ENCODE measurements at places on chromosomes 2 and 18. TPM values are rescaled to one million over a fixed set of nuclear protein-coding genes. Genes with fewer than 3 reads are reported as not detected.

Gene GALR1
- total RNA-seq, result not detected

Gene M1AP
- 1.3 TPM for total RNA-seq

Gene NPPC
- 0.49 TPM for total RNA-seq

Gene LAMA1
- 0.78 TPM for total RNA-seq

Gene MAP3K19
- total RNA-seq, result not detected

DNA sequence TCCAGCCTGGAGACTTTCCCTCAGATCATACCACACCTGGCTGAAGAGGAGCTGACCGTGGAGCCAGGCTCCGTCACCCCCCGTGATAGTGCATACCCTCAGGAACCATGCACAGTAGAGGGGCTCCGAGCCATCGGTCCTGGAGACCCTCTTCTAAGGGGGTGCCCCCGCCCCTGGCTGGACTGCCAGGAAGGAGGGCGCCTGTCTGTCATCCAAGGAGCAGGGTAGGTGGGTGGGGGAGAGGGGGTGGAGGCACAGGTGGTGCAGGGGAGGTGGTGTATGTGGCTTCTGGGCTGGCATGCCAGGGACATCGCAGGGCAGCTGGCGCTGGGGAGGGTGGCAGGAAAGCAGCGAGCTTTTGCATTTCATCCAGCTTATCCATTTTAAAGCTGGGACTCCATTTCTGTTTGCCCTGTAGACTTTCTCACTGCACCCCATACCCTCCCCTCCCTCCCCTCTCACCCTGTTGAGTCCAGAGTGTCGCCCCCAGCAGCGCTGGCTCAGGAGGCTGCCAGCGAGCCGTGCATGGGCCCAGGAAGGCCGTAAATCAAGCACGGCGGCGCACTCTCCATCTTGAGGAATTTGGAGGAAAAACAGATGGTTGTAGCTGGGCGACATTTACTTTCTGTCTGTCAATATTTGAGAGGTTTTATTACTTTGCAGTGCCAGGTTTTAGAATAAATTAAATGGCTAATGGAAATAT is 56.2 kb upstream of the HS6ST1 start:
- no peaks in the 10 kb centered on the region for H3K36me3 ChIP-seq
- H3K4me1 ChIP-seq, result no peaks in the 10 kb centered on the region
- peak; percentile 75 for DNase-seq
- H3K27me3 ChIP-seq, result no peaks in the 10 kb centered on the region

DNA sequence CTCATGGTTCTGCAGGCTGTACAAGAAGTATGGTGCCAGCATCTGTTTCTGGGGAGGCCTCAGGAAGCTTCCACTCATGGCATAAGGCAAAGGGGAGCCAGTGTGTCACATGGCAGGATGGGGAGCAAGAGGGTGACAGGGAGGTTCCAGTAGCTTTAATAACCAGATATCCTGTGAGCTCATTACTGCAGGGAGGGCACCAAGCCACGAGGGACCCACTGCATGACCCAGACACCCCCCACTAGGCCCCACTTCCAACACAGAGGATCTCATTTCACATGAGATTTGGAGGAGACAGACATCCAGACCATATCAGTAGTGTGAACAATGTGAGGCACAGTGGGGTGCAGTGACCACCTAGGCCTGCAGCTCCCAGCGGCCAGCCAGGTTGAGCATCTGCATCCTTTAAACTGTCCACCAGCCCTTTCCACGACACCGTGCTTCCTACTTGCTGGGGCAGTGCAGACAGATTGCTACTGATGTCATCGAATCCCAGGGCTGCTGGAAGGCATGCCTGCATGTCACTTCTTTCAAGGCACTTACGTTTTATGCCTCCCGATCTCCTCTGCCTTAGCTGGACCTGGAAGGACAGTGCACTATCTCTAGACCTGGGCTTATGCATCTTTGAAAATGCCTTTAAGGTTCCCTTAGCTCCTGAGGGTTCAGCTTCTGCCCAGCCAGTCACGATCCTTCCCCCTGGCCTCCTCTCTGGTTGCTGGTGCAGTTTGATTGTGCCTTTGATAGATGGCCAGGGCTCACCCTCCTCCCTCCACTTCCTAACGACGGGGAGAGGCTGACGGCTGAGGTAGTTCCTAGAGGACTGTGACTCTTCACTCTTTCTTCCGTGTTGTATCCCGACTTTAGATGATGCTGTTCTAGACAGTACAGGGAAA is 174.3 kb downstream of the FAM210A start:
- no peaks in the 10 kb centered on the region for H3K4me1 ChIP-seq
- H3K27me3 ChIP-seq, result no peaks in the 10 kb centered on the region
- no peak overlapping the region for H3K4me3 ChIP-seq
- no peak for DNase-seq

DNA sequence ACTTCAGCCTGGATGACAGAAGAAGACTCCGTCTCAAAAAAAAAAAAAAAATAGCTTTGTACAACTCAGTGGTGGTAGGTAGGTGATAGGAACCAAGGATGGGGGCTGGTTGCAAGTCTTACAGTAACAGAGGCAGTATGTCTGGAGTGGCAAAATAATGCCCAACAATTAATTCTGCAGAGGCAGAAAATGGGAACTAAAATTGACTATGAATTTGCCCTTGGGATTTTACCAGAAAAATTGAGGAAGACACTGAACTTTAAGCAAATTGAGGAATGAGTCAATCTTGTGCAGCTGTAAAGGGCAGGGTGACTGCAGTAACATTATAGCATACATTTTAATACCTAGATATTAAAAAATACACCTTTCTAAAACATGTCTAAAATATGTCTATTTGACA is 292.1 kb upstream of the FBXO11 start:
- no peaks in the 10 kb centered on the region for H3K27me3 ChIP-seq
- no peaks in the 10 kb centered on the region for H3K36me3 ChIP-seq
- H3K4me1 ChIP-seq, result no peaks in the 10 kb centered on the region
- DNase-seq, result no peak
- H3K27ac ChIP-seq, result no peak overlapping the region
- no peak overlapping the region for H3K4me3 ChIP-seq

DNA sequence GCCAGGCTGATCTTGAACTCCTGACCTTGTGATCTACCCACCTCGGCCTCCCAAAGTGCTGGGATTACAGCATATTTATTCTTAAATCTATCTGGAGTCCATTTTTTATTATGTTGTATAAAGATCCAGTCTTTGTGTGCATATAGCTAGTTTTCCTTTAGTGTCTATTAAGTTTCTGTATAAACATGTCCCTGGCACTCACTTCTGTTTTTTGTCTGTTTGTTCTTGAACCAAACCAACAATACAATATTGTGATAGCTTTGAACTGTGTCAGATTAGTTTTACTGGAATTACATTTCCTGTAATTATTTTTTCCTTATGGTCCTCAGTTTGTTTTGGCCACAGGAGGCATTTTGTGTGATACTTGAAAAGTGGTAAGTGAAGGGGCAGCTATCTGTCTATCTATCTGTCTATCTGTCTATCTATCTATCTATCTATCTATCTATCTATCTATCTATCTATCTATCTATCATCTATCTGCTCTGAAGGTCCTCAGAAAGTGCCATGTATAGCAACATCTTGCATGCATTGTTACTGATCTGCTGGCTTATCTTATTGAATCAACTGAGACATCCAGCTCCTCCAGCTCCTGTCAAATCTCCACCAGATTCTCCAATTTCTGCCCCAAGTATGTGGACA is 70.9 kb upstream of the ACVR1 start:
- DNase-seq, result no peak
- no peaks in the 10 kb centered on the region for H3K36me3 ChIP-seq
- H3K27ac ChIP-seq, result no peak overlapping the region
- no peaks in the 10 kb centered on the region for H3K4me1 ChIP-seq

GRCh38 chr2:182404975-182405561 is 21.8 kb downstream of the PDE1A start:
- no peak overlapping the region for H3K4me3 ChIP-seq
- no peaks in the 10 kb centered on the region for H3K36me3 ChIP-seq
- no peak overlapping the region for H3K27ac ChIP-seq
- DNase-seq, result no peak
- no peaks in the 10 kb centered on the region for H3K27me3 ChIP-seq

GRCh38 chr18:54774423-54774822 is 53.9 kb upstream of the RAB27B start:
- H3K27me3 ChIP-seq, result no peaks in the 10 kb centered on the region
- H3K4me1 ChIP-seq, result no peaks in the 10 kb centered on the region
- H3K27ac ChIP-seq, result no peak overlapping the region
- no peak overlapping the region for H3K4me3 ChIP-seq
- DNase-seq, result no peak
- H3K36me3 ChIP-seq, result no peaks in the 10 kb centered on the region

DNA sequence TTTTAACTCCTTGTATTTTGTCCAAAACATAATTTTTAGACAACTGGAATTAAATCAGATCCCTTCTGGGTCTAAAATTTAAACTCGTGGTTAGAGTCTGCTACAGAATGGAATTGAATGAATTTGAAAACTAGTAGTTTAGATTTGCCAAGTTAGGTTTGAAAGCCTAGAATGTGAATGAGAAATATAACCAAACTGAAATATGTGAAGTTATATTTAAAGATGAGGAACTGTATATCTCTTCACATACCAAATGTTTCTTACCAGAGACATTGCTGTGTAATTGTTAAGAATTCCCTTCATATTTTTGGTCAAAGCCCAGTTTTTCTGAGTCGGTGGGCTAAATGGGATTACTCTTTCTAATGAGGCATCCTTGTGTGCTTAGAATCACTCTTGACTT is 74.2 kb downstream of the LPIN1 start:
- no peak for DNase-seq
- no peaks in the 10 kb centered on the region for H3K4me1 ChIP-seq
- H3K27me3 ChIP-seq, result no peaks in the 10 kb centered on the region

DNA sequence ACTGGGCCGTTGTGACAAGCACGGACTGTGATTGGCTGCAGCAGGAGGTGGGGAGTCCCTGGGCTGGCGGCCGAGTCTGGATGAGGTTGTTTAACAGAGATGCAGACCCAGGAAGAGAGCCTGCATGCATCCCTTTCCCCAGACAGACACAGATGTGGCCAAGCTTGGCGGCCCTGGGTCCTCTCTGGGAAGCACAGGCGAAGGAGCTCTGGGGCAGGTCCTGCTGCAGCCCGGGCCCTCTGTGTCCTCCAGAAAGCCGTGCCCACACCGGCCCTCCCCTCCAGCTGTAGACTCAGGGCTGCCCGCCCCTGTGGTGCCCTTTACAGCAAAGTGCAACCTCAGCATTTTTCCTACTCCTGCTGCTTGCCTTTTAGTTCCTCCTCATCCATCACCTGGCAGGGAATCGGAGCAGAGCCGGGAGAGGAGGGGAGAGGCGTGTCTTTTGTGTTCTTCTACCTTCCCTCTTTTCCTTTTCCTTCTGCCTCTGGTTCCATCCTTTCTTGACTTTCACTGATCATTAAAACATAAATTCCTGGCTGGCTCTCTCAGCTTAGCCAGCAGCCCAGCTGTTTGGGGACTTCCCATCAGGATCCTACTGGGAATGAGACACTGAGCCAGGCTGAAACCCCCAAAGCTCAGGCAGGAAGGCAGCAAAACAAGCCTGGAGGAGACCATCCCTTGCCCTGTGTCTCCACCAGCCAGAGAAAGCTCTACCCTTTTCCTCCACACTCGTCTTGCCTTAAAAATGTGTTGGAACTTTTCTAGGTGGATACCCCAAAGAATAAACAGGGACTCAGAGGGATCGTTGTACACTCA is 75.0 kb downstream of the CTIF start:
- peaks cover 4% of the 10 kb centered on the region for H3K4me1 ChIP-seq
- H3K36me3 ChIP-seq, result no peaks in the 10 kb centered on the region
- peak overlapping the region; percentile 95 for H3K27ac ChIP-seq
- no peaks in the 10 kb centered on the region for H3K27me3 ChIP-seq
- peak; percentile 76 for DNase-seq

- H3K4me3 ChIP-seq, result no peak overlapping the region
- DNase-seq, result no peak
- no peaks in the 10 kb centered on the region for H3K36me3 ChIP-seq
These were observed 58.6 kb upstream of the TMEM17 start for GRCh38 chr2:62564380-62565137.

DNA sequence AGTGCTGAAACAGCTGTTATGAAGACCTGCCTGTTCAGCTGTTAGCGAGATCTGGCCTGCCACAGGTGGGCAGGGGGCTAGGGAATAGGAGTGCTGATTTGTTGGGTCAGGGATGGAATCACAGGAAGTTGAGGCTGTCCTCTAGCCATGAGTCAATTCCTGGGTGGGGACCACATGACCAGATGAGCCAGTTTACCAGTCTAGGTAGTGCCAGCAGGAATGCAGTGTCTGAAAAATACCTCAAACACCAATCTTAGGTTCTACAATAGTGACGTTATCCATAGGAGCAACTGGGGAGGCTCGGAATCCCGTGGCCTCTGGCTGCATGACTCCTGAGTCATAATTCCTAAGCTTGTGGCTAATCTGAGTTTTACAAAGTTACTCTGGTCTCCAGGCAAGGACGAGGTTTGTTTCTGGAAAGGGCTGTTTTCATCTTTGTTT is 44.9 kb downstream of the DYSF start:
- H3K4me1 ChIP-seq, result no peaks in the 10 kb centered on the region
- no peaks in the 10 kb centered on the region for H3K36me3 ChIP-seq
- H3K27ac ChIP-seq, result peak overlapping the region; percentile 90
- H3K27me3 ChIP-seq, result no peaks in the 10 kb centered on the region
- H3K4me3 ChIP-seq, result no peak overlapping the region

DNA sequence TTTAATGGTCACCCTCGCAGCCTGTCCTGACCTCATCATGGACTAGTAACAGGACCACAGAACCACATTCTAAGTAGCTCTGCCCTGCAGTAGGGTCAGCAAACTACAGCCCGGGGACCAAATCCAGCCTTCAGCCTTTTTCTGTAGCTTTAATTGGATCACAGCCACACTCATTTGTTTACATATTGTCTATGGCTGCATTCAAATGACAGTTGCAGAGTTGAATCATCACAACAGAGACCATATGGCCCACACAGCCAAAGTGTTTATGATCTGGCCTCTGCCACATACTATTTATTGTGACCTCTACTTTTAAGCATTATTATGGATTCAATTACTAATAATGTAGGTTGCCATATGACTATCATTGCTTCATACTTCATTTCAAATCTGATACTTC is 47.7 kb downstream of the MAP3K19 start:
- H3K27me3 ChIP-seq, result no peaks in the 10 kb centered on the region
- H3K36me3 ChIP-seq, result no peaks in the 10 kb centered on the region
- H3K27ac ChIP-seq, result no peak overlapping the region

GRCh38 chr18:61164321-61164720 is 168.9 kb upstream of the CDH20 start:
- no peaks in the 10 kb centered on the region for H3K4me1 ChIP-seq
- no peak for DNase-seq
- no peak overlapping the region for H3K4me3 ChIP-seq
- H3K27ac ChIP-seq, result no peak overlapping the region
- H3K27me3 ChIP-seq, result no peaks in the 10 kb centered on the region
- no peaks in the 10 kb centered on the region for H3K36me3 ChIP-seq

Measured in aorta (tissue), 5 donors.